Right lobe of liver (tissue), 6 donors: ENCODE measurements at places on chromosomes 3 and 15. TPM values are rescaled to one million over a fixed set of nuclear protein-coding genes. Genes with fewer than 3 reads are reported as not detected.

GRCh38 chr15:89543389-89543788, 31.9 kb upstream of the TICRR start:
- no peak for DNase-seq

- no peak for DNase-seq
Measured at GRCh38 chr3:65330072-65330471, 642.3 kb upstream of the ADAMTS9 start.

DNA sequence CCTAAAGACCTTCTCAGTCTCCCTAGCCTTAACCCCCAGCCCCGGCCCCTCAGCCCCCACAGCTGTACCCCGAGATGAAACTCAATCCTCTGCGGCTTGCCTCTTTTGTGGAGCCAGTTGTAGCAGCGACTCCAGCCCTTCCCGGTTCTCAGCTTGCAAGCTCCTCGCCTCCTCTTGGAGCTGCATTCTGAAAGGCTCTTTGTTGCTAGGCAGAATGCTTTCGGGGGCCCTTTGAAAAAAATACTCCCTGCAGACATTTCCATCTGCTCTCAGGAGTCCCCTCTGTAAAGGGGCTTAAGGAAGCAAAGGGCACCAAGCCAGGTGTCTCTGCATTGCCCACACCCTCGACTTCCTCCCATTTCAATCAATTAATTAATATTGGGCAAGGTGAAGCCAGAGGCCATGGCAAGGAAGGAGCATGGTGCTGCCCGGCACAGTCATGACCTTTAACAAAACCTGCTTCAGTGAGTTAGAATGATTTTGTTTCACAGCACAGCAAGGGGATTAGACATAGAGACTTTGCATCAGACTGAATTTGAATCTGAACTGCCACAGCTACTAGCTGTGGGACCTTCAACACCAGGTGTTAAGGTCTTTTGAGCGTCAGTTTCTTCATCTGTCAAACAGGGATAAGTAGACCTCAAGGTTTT, 65.5 kb downstream of the SRGAP3 start:
- DNase-seq = no peak

DNA sequence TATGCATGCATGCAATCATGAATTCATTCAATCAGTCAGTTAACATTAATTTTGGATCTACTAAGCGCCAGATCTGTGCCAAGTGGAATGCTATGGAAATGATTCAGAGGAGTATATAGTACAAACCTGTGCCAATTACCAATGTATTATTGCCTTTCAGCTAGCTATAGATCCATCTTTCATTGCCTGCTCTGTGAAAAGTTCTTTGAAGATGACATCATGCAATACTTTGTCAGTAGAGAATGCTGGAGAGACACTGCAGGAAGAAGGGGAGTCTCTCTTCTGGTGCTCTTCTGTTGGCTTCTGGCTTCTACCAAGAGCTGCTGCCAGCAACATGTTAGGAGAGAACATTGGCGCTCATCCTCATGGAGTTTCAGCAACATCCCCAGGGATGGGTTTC, 81.0 kb upstream of the LMCD1 start:
- DNase-seq = no peak

DNA sequence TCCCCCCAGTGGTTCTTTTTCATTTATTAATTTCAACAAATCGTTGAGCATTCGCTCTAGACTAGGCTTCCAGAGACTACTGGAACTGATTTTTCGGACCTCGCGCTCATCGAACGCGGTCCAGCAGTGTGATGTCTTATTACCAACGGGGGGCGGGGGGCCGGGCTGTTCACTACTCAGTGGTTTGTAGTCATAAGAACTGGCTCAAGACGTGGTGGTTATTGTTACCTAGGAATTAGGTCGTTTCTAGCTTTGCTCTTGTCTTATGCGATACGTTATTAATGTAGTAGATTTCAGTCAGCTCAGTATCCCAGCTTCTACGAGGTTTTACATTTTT, 858 bp downstream of the RBM5 start:
- DNase-seq = no peak

DNA sequence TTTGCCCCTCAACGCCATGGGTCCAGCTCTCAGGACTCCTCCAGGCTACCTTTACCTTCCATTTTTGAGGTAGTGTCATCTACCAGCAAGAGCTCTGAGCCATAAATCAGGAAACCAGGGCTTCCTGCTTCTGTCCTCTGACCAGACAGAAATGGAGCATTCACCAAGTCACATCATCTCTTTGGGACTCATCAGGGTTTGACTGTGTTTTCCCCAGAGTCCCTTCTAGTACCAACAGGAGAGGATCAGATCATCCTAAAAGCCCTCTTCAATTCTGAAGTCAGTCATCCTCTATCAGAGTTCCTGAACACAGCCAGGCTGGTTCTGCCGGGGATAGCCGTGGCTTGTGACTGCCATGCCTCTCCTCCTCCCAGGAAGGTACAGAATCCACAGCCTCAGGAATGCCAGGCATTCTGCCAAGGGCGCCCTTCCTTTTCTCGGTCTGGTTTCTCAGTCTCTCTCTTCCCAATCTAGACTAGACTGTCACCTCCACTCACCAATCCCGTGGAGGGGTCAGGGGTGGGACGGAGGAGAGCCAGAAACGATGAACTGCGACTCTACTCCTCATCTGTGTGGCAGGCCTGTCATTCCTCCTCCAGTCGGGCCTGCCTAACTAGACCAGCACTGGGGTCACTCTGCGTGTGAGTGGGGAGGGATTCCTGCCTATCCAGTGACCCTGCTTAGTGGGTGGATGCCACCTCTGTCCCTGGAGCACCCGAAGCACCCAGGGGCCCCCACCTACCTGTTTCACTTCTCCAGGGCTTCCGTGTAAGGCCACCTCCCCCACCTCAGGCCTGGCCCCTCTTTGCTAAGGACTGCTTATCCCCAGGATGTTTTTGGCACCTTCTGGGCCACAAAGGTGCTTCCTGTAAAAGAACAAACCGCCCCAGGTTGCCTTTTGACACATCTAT, 30.9 kb downstream of the CCNL1 start:
- no peak for DNase-seq

DNA sequence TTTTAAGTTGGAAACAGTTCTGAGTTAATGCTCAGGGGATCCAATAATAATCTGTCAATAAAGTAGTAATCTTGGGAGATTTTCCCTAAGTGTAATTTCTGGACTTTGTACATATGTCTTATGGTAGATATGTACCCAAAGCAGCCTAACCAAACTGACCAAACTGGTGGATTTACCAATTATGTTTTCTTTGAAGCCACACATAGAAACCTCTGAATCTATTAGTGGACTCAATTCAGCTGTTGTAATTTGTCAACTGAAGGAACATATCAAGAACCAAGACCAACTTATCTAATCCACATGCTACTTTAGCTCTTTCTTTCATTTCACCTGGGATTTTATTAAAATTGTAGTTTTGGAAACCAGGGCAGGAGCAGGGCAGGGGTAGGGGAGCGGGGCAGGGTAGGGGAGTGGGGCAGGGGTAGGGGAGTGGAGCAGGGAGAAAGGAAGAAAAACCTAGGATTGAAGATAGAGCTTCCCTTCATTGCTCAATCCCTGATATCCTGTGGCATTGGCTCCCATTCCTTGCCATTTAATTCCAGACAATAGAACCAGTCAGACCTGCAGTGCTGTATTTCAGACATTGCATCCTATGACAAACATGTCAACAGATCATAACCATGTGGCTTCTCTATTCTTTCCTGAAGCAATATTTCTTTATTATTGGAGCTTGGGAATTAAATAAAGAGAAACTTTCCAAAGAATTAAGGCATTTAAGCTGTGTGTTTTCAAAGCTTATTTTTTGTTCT, 101.8 kb downstream of the NFKBIZ start:
- DNase-seq = no peak

GRCh38 chr15:94670438-94671034, 439.2 kb downstream of the MCTP2 start:
- DNase-seq = no peak

DNA sequence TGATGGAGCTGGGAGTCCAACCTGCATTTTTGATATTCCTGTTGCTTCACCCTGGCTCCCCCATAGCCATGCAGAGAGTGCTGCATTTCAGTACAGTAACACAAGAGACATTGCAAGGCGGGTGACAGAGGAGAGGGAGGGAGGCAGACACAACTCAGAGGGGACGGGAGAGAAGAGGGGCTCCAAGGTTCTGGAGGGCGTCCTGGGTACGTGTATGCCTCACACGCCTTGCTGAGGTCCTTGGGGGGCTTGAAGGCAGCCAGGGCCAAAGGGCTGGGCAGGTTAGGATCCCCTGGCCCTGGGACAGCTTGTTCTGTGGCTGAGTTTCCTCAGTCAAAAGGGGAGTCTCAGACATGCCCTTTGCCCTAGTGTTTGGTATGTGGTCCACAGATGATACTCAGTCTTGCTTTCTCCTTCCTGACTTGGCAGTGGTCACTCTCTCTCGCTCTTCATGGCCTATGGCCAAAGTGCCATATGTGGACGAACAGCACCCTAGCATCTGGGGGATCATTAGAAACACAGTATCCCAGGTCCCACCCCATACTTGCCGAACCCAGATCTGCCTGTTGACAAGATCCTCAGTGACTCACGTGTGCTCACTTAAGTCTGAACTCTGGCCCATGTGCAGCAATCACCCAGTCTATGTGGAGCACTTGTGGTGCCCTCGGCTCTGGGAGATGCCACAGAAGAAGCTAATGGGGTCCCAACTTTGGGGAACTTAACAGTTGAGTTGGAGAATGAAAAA, 52.9 kb downstream of the FGD5 start:
- peak; percentile 38 for DNase-seq

GRCh38 chr3:182414586-182414985, 378.7 kb upstream of the ATP11B start:
- DNase-seq = no peak

- no peak for DNase-seq
Measured at GRCh38 chr3:76405196-76405595, 619.8 kb upstream of the ZNF717 start.

DNA sequence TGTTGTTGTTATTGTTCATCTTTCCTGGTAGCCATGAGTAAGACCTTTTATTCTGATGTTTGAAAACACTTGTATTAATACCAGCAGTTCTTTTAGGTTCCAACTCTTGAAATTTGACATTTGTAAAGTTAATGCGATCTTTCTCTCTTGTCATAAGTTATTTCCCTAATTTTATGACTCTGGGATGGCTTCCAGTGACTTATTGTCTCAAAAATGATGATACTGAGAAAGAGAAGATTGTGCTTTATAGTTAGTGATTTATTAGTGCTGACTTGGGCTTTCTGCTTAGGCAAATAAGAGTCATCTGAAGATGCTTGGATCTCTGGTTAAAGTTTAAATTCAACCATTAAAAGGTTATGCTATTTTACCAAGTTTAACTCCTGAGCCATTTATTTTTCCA, 715.2 kb downstream of the GRM7 start:
- no peak for DNase-seq

- DNase-seq = no peak
Measured at GRCh38 chr3:195407531-195408409, 35.0 kb downstream of the ACAP2 start.

DNA sequence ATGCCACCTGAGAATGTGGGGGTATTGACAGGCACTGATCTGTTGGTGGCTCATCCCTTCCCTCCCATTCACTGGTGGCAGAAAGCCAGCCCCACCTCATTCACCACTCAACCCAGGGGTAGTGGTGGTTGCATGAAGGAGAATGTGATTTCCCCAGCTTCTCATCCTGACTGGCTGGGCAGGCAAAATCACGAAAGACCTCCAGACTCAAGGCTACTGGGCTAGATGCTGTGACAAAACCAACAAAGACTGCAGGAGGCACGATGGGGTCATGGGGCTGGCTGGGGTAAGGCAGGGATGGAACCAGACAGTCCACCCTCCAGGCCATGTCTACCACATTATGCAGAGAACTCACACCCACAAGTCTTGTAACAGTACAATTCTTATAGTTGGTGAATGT, 33.9 kb downstream of the FSTL1 start:
- DNase-seq = no peak

DNA sequence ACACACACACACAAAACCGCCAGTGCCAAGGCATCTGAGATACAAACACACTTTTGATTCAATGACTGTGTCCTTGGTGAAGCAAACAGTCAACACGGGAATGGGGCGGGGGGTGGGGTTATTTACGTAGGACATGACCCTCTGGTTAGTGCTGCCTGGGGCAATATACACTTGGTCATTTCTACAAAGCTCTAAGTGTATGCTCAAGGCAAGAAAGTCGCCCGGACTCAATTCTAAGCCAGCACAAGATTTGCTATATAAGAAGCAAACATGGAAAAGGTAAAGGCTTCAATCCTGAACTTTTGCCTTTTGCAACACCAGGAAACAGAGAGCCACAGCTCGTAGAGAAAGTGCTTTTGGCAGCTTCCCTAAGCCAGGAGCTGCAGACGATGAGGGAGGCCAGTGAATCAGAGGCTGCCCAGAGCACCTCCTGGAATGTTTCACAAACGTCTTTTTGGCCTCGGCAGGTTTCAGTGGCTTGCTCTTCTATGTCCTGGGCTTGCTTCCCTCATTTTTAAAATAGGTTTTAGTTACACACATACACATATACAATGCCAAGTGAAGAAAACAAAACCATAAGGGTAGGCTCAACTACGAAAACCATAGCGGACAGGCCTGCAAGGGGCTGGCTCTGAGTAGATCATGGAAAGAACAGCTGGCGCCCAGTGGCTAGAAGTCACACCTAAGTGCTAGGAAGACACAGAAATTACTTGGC, 73.6 kb downstream of the TM4SF4 start:
- no peak for DNase-seq

DNA sequence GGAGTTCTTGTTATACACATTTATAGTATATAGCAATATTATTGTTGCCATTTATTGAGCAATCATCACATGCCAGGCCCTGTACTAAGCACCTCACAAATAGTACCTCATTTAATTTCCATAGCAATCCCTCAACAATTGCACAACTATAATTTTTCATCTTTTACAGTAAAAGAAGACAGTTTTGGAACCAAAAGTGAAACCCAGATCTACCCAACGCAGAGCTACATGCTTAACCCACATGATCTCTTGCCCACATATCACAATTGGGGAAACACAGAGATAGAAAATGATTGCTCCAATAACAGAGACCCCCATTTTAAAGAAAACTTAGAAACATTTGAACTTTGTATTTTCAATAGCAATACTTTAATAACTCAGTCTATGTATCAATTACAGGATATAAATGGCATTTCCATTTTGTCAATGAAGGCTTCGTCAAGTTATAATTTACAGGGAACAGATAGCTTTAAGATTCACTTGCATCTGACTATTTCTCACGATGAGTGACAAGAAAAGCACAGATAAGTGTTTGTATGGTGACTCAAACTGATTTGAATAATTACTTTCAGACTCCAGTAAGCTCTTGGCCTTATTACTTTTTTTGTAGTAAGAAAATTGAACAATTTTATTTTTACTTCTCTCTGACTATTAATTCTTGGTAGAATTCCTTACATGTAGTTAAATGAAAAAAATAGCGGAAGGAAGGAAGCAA, 38.7 kb upstream of the CCDC50 start:
- DNase-seq = no peak

GRCh38 chr3:17602126-17602525, 140.3 kb downstream of the TBC1D5 start:
- DNase-seq = no peak

The SLC28A1 gene
- total RNA-seq = 75.4 TPM

The B3GALNT1 gene
- total RNA-seq = 0.25 TPM

The PLCH1 gene
- 0.11 TPM for total RNA-seq

The ZBTB47 gene
- 5.3 TPM for total RNA-seq

The COMMD2 gene
- 14.0 TPM for total RNA-seq

The KBTBD12 gene
- total RNA-seq = not detected

The SEMA5B gene
- 0.12 TPM for total RNA-seq

The ARPIN gene
- 7.9 TPM for total RNA-seq

The GOLGA8B gene
- total RNA-seq = 21.9 TPM

The CCR5 gene
- 1.7 TPM for total RNA-seq

The CCR3 gene
- total RNA-seq = not detected
